Jurkat, Clone E6-1 (cell line): ENCODE measurements at places on chromosomes 3 and 15.

- no peak for DNase-seq
Observed at GRCh38 chr3:155984791-155985417, 114.5 kb downstream of the GMPS start.

- DNase-seq, result no peak
Observed at GRCh38 chr15:101048581-101049030, 129.4 kb downstream of the LRRK1 start.

- no peak for DNase-seq
Observed at GRCh38 chr15:35260941-35261340, 175.8 kb upstream of the NANOGP8 start.

DNA sequence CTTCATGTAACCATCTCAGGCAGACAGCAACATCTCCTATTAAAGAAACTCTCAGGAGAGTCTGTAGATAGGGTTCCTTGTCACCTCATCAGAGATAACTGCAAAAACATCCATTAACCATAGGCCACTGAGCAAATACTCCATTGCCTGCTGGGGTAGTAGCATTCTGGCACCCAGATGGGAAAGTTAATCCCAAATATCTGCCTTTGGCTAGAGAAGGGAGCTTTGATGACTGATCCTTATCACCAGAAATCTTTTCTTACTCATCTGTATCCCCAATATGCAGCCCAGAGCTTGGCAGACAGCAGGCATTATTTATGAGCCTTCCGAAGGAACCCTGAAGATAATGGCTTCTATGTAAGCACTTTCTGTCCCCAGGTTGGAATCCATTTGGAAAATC, 173.1 kb downstream of the MFSD1 start:
- no peak for DNase-seq

- no peak for DNase-seq
Observed at GRCh38 chr15:41853831-41854230, 15.2 kb downstream of the PLA2G4B start.

DNA sequence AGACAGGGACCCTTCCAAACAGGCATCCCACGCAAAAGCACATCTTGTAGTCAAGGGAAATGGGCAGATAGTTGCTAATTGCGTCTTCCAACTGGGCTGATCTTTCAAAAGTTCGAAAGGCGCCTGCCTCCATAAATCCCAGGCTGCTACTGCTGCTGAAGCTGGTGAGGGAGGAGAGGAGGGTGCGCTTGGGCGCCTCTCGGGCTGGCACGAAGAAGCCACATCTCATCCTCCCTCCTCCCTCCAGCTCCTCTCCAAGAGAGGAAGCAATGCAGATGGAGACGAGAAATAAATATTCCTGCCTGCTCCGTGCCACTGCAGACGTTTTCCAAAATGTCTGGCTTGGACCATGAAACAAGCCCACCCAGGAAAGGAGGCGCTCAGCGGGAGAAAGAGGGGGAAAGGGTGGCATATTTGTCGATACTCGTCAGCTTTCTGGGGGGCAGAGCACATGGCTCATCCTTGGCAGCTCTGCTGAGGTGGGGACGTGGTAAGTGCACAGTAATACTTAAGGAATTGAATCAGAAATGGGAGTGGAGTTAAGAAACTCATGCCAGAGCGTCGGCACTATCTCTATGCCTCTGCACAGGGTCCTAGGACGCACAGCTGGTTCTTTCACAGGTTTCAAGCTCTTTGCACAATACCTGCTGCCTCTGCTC, 88.9 kb upstream of the FEZF2 start:
- DNase-seq, result no peak

DNA sequence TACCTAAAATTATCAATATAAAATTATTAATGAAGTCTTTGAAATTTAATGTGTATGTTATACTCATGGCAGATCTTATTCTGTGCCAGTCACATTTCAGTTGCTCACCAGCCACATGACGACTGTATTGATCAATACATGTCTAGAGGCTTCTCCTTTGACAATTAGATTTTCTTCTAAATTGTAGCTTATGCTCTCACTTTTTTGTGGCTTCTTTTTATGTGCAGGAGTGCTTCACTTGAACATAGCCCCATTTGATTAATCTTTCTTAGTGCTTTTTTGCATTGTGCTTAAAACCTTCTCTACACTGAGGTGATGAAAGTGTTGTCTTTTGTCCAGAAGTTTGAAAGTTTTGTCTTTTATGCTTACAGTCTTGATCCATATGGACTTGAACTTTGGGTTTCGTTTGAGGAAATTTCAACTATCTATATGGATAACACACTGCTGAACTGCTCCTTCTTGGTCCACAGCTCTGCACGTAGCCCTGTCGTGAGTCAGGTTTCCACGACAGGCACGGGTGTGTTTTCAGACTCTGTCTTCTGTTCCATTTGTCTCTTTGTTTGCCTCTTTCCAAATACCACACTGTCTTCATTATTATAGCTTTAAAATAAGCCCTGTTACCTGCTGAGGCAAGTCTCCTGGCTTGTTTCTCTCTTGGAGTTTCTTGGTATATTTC, 393.9 kb upstream of the CFAP20DC start:
- no peak for DNase-seq

- DNase-seq, result no peak
Observed at GRCh38 chr3:77296527-77296926, 256.6 kb downstream of the ROBO2 start.

DNA sequence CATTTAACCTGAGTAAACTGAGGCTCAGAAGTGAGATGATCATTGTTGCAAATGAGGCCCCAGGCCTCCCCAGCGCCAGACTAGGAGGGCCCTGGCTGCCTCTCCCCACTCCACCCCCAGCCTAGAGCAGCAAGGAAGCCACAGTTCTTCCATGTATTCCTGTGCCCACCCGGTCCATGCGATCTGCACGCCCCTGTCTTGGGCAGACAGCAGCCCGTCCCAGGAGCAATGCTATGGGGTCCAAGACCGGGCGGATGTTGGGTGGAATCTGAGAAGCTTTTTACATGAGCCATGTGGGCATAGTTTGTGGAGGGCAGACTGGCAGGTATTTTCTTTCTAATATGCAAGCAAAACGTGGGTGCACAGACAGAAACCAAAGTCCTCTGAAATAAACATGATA, 15.1 kb downstream of the SH2D7 start:
- no peak for DNase-seq

DNA sequence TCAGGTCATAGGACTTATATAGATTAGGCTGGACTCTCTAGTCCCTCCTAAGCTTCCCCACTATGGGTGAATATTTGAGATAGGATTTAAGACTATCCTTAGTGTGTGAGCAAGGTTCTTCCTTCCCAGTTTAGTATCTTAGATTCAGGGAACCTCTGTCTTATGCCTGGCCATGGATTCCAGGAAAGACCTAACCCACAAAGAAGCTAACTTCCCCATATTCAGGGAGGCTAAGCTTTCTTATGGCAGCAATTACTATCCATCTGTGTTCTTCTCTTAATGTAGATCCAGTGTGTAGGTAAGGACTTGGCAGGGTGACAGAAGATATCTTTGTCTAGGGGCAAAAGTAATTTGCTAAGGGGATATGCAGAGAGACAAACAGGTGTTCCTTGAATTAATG, 25.5 kb upstream of the PIK3R4 start:
- no peak for DNase-seq

DNA sequence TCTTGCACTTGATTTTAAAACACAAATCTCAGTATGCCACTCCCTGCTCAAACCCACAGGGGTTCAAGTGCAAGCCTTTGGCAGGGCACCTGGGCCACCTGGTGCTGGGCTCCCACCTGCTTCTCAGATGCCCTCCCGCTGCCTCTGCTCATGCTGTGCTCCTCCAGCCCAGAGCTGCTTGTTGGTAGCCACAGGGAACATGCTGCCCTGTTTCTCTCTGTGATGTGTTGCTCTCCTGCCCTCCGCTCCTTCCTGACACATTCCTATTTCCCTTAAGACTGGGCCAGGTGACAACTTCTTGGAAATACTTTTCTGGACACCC, 27.1 kb upstream of the KY start:
- no peak for DNase-seq

DNA sequence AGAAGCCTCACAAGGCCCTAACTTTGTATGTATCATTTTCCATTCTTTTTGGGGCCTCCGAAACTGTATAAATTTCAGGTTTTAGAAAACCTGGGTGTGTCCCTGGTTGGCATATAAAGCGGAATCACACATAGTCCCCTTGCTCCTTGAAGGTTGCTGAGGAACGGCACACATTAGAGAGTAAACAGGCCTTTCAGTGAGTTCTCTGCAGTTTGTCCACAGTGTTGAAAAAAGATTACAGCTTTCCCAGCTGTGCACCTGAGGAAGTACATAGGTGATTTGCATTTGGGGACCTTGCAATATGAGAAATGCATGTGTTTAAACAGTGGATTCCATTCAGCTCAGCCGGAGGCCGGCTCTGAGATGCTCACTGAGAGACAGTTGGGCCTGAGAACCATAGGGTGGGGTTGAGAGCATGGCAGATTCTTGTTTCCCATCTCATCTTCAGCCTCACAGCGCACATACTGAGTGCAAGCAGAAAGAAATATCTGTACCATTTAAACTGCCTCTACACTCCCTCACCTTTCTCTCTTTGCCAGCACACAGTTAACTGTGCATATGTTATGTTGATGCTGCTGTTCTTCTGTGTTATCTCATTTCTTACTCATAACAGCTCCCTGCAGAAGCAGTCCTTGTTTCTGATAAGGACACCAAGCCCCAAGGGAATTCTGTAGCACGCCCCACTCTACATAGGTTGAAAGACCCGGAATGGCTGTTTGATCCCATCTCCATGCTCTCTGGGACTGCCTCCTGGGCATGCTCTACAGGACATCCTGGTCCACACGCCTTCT, 60.4 kb downstream of the BOC start:
- no peak for DNase-seq

GRCh38 chr3:137460944-137461343, 303.2 kb upstream of the SOX14 start:
- no peak for DNase-seq

- DNase-seq, result no peak
Observed at GRCh38 chr3:104514371-104514770, 852.3 kb upstream of the ALCAM start.

- no peak for DNase-seq
Observed at GRCh38 chr3:99601515-99601914, 36.9 kb upstream of the COL8A1 start.

GRCh38 chr15:79970624-79971434, at the start of gene BCL2A1:
TSS of gene BCL2A1 (minus strand) at chr15:79971196. CDS start at chr15:79971119, 77 bp downstream.
- peak; percentile 55 for DNase-seq

DNA sequence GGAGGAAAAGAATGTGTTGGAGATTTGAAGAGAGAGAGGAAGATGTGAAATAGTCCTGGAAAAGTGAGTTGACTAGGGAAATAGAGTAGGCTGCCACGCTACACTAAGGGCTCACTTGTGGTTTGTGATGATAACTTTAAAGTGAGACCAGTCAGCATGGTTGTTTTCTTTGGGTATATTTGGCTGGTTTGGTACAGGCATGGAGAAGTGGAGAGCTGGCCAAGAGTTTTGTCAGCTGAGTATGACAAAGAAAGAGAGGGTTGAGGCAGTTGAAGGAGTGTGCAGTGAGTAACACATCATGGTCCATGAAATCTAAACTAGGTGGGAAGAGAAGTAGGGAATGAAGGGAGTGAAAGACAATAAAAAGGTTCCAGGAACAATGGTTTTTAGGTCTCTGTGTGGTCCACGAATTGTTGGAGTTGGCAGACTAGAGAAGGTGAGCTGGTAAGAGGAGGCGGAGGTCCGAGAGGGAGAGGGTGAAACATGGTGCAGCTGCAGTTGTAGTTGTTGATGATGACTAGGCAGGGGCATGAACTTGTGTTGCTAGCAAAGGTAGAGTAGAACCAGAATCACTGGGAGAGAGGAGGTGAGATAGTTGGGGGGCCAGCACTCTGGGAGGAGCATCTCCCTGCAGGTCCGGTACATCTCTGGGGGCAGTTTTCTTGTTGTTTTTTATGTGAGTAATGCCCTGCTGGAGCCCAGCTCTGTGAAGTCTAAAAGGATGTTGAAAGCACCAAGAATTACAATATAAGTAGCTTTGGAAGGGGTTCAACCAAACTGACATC, 21.0 kb downstream of the ZNF80 start:
- DNase-seq, result no peak

- DNase-seq, result no peak
Observed at GRCh38 chr3:95654570-95655362, 1159.6 kb upstream of the EPHA6 start.

GRCh38 chr3:143428294-143428693, 308.7 kb downstream of the CHST2 start:
- DNase-seq, result no peak

- DNase-seq, result no peak
Observed at GRCh38 chr15:91824256-91824655, 29.3 kb upstream of the SLCO3A1 start.

DNA sequence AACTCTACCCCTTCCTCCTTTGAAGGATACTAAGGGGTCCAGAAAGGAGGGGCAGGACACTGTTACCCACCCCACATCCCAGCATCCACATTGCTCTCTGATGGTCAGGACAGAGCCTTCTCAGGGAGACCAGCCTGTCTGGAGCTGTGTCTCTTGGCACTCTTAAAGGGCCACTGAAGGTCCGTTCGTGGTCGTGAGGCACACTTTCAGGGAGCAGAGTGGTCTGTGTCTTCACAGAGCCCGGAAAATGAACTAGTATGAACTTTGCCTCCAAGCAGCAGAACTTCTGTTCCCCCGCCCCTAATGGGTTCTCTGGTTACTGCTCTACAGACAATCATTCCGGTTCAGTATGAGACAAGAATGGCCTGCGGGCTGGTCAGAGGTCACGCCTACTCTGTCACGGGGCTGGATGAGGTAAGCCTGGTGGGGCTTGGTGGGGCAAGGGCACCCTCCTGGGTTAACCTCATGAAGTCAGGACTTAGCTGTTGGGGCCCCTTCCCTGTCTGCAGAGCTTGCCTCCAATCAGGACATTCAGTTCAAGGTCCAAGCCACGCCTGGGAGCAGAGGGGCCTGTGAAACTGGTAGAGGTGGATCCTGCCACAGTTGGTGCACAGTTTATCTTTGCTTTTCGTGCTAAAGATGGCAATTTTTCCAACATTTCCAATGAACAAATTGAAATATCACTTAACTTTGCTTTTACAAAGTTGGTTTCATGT, 33.2 kb downstream of the CAPN3 start:
- no peak for DNase-seq

DNA sequence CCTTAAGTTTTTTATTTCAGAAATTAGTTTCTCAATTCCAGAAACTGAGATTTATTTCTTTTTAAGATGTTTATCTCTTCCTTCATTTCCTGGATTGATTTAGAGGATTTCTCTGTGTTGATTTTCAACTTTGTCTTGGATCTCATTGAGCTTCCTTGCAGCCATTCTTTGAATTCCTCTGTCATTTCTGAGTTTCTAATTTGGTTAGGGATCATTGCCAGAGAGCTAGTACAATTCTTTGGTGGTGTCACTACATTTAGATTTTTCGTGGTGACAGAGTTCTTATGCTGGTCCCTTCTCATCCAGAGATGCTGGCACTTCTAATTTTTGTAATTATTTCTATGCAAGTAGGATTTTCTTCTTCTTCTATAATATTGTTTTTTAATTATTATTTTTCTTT, 691.1 kb upstream of the NAALADL2 start:
- no peak for DNase-seq

DNA sequence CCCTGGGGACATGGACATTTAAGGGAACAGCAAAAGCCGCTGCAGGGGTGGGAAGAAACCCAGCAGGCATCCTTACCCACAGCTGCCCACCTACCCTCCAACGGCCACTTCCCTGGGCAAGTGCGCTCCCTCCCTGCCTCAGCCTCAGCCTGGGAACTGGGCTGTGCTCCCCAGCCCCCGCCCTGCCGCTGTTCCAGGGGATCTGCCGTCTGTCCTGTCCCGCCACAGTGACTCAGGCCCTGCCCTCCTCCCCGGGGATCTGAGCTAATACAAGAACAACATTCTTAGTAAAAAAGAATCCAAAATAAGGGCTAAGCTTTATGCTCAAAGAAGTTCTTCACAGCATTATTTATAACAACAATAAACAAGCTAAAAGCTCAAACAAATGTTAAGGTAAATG, 7.4 kb upstream of the IQSEC1 start:
- no peak for DNase-seq
